ENCODE measurements at places on chromosomes 2 and 18. TPM values are rescaled to one million over a fixed set of nuclear protein-coding genes. Genes with fewer than 3 reads are reported as not detected.

DNA sequence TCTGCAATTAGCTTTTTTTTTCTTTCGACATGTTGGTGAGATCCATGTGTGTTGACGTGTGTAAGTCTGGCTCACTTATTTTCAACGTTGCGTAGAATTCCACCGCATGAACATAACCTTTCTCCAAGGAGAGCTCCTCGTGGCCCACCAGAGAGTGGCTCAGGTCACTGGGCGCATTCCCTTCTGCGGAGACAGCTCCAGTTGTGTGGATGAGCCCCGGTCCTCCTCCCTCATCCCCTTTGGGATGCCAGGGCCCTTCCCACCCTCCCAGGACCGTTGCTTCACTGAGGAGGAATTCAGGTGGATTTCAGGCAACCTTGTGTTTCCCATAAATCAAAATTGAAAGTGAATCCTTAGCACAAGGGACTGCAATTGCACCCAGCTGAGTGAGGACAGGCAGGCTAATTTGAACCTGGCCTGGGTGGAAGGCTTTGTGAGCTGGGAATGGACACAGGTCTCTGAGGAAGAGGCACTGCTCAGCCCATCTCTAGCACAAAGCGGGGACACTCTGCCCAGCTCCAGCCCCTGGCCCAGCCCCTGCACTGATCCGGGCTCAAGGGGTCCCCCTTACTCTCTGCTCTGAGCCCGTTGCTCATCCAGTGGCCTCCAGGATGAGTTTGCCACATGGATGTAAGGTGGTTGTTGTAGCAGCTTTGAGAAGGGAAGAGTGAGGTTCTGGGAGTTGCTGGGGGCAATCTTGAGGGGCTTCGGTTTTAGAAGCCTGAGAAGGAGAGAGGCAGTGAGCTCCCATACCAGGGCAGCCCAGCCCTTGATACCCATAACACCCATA is 57.8 kb upstream of the HAAO start:
- no peak for DNase-seq

DNA sequence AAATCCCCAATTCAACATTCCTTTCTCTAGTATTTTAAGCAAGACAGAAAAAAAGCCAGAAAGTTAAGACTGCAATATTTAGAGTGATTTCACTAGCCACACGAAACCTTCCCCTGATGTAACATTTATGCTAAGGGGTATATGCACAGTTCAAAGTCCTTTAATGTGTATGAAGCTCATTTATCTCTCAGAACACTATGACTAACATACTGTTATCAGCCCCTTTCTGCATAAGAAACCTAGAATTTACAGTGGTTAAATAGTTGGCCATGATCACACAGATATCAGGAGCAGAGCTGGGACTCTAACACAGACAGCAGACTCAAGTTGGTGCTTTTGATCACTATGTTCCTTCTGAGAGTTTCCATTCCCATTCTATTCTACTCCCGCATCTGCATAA is 185.5 kb downstream of the CDH2 start:
- no peak for DNase-seq

- peak; percentile 42 for DNase-seq
Observed at GRCh38 chr2:217331523-217332416, 471.9 kb upstream of the TNP1 start.

- DNase-seq = no peak
Observed at GRCh38 chr2:118044103-118044716, 30.3 kb upstream of the CCDC93 start.

DNA sequence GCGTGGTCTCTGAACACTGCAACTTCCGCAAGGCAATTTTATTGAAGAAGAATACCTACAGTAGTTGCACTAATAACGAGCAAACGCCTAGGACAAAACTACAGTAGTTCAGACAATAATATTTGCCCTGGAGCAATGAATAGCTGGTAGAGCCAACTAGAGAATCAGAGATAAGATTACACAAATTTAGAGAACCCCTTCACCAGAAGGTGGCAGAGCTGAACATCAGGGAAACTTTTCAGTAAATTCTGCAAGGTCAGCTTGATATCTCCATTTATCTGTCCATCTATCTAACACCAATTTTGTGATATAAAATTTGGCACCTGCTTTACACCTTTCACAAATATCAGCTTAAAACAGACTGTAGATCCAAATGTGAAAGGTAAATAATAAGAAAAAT is 43.8 kb downstream of the CDH19 start:
- no peak for DNase-seq

- no peak for DNase-seq
Observed at GRCh38 chr2:23320058-23320457, 64.9 kb upstream of the KLHL29 start.

Gene APOB
- 10.0 TPM for polyA plus RNA-seq

Gene RUFY4
- polyA plus RNA-seq = 0.37 TPM

- no peak for DNase-seq
Observed at GRCh38 chr2:48248251-48248933, 281.6 kb upstream of the STON1 start.

DNA sequence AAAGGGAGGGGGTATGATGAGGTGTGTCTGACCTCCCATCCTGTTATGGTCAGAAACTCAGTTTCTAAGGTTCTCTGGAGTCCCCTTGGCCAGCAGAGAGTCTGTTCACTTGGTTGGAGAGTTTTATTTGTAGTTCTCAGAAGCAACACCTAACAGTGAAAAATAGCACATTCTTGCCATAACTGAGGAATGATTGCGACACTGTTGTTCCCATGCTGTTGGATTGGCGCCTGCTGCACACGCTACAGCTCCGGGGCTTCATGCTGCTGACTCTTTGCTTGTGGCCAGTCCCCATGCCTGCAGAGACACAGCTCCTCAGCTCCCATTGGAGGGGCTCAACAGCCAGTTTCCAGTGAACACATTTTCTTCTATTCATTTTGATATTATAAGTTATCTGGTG is 42.1 kb downstream of the TPGS2 start:
- DNase-seq = no peak

GRCh38 chr2:101781791-101782426 is 84.4 kb downstream of the MAP4K4 start:
- DNase-seq = no peak

DNA sequence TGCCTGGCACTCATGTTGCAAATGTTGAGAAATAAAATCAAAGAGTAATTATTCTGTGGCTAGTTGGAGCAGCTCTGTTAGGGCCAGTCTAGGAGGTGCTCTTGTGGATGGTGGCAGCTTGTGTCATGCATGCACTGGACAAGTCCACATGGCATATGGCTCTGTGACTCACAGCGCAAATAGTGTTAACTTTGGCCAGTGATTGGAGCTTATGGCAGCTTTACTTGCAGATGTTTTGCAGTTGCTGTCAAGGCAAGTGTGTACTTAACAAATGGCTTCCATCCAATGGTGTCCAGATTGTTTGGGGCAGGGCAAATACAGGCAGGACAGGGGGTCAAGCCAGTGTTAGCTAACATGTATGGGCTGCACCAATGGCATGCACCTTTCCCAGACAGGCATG is 26.1 kb upstream of the TMX3 start:
- no peak for DNase-seq

Gene HOXD12
- 0.63 TPM for polyA plus RNA-seq

GRCh38 chr2:182186132-182186735 is 200.6 kb downstream of the PPP1R1C start:
- peak; percentile 20 for DNase-seq

DNA sequence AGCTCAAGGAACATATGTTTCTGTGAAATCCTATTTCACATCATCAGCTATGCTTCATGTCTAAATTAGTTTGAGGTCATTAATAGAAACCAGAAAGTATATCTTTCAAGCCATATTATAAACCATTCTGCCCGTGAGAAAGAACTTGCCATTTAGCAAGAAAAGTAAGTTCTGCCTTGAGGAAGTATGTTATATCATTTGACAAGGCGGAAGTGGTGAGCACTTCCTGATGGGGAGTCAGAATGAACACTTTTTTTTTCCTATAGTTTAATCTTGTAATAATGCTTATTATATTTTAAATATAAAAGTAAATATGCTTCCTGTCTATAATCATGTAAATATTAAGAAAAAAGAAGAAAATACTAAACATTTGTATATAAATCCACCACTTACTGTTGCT is 39.3 kb upstream of the NRXN1 start:
- no peak for DNase-seq

Gene ASB18
- polyA plus RNA-seq = not detected

Gene ANKRD30BL
- polyA plus RNA-seq = 0.57 TPM

DNA sequence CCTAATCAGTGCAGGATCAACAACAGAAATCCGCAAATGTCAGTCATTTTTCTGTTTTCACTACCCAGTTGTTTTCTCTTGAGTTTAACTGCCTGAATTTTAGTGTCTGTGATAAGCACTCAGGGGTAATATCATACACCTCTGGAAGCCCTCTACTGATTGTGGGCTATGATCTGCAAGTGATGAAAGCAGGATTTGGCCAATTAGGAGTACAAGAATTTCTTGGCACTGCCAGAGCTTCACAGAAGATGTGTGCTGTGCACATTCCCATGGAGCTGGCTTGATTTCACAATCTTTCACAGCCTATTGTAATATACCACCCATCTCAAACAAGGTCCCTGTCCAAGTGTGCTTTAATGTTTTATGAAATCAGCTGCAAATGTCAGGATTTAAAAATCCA is 27.3 kb upstream of the TDRD15 start:
- no peak for DNase-seq

GRCh38 chr18:32714571-32715148 is 58.2 kb downstream of the KLHL14 start:
- peak; percentile 75 for DNase-seq

DNA sequence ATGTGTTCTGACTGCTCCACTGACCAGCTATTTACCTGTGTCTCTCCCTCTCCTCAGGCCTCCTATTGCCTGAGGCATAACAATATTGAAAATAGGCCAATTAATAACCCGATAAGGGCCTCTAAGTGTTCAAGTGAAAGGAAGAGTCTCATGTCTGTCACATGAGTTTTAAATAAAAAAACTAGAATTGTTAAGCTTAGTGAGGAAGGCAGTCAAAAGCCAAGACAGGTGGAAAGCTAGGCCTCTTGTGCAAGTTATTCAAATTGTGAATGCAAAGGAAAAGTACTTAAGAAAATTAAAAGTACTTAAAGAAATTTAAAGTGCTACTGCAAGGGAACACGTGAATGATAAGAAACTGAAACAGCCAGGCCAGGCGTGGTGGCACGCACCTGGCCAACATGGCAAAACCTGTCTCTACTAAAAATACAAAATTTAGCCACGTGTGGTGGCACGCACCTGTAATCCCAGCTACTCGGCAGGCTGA is 44.9 kb upstream of the TAF4B start:
- no peak for DNase-seq

DNA sequence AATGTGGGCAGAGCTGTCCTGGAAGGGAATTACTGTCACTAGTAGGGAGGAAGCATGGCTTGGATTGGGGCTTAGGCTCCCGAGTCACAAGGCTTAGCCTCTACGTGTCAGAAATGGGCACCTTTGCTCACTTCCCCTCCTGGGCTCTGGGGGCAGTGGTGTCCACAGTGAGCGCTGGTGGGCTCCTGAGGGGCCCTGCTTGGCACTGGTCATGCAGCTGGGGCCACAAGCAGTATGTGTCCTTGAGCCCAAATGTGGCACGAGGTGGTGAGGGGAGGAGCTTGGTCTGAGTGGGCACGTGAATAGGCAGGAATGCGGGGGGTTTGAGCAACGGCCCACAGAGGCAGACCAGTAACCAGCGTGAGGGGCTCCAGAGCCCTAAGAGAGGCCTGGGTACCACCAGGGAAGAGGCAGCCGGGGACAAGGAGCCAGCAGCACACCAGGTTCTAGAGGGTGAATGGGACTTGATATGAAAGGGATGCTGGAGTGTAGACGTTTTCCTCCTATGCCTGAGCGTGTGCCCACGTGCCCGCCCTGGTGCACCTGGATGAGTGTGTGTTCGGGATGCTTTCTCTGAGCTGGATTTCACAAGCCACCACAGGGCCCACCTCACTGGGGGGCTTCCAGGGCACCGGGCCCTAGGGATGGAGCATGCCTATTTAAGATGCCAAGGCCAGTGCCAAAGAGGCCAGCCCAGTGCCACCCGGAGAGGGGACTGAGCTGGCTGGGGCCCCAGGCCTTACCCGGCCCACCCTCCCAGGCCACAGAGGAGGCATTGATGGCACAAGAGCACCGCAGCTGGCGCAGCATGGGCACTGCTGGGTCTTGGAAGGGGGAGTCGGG is 22.8 kb upstream of the PTMA start:
- DNase-seq = no peak

GRCh38 chr2:92073036-92073814 is 2798.0 kb upstream of the TEKT4 start:
- DNase-seq = no peak

DNA sequence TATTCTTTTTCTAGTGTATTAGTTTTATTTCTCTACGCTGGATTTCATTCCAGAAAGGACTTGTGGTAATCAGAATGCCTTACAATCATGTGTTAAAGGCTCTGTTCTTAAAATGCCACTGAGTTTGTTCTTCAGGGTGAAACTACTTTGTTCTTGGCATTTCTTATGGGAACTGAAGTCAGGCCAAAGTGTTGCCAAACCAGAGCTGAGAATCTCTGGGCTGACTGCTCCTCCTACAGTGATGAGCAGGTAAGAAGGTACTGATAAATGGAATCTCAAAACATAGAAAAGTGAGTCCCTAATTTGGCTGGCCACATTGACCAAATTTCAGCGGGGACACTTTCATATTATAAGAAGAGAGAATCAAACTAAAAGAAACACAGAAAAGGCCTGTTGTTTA is 55.1 kb upstream of the ZNF397 start:
- DNase-seq = no peak

DNA sequence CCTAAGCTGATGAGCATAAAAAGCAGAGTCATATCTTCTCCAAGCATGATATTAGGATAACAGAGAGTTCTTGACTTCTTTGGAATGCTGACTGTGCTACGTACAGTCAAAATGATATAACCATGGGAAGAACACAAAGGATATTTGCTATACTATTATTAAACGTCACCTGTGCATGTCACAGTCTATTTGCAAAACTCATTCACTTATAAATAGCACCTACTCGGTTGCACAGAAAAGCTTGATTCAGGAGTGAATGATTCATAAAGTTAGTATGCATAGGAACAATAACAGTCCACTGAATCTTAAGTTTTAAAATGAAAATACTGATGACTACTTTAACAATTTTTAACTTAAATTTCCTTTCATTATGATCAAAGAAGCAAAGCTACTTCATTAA is 83.3 kb downstream of the SP3 start:
- DNase-seq = no peak

GRCh38 chr2:8659092-8659734 is 22.6 kb upstream of the ID2 start:
- DNase-seq = no peak

Measured in left renal pelvis (tissue), 4 donors.